IPS DF 19.7 (cell line): ENCODE measurements at places on chromosomes 5 and 9.

- DNase-seq: no peak
These were observed 43.1 kb upstream of the RXRA start for GRCh38 chr9:134283111-134283515.

- no peak for DNase-seq
These were observed 66.7 kb upstream of the PHF24 start for GRCh38 chr9:34891386-34891785.

- no peak for DNase-seq
These were observed 735 bp downstream of the ECPAS start for GRCh38 chr9:111483439-111483857.

GRCh38 chr9:72497447-72498046 is 23.9 kb upstream of the TMC1 start:
- DNase-seq: no peak

GRCh38 chr5:36079200-36079781 is 12.6 kb upstream of the UGT3A2 start:
- DNase-seq: peak; percentile 75

DNA sequence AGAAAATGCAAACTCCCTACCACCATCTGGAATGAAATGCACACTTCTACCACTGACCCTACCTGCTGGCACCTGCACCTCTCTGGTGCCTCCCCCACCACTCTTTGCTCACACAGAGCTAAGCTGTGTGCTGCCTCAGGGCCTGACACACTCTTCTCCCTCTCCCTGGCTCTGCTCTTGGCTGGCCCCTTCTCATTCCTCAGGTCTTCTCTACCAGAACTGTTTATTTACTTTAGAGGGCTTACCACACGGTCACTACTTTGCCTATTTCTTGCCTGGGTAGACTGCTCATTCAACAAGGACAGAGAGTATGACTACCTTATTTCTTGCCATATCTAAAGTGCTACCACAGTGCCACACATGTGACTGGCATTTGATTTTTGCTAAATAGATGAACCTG is 3.3 kb downstream of the REEP5 start:
- DNase-seq: no peak

DNA sequence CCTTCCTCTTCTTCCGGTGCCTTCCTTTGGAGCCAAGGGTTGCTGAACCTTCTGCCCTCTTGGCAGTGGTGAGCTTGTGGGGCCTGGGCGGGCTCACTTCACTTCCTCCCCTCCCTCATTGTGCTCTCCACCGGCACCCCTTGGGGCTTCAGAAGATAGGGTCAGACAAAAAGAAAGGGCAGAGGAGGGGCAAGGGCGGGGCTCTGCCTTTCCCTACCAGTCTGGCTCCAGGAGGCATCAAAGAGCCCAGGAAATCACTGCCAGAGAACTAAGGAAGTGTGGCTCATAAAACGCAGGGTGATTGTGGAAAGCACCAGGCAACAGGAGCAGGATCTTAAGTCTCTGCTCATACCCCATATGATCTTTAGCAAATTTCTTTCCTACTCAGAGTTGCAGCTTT is 34.8 kb downstream of the ACOT12 start:
- DNase-seq: peak; percentile 3
